Mesenchymal stem cell (in vitro differentiated cells and primary cell): ENCODE measurements at places on chromosomes 3 and 15.

DNA sequence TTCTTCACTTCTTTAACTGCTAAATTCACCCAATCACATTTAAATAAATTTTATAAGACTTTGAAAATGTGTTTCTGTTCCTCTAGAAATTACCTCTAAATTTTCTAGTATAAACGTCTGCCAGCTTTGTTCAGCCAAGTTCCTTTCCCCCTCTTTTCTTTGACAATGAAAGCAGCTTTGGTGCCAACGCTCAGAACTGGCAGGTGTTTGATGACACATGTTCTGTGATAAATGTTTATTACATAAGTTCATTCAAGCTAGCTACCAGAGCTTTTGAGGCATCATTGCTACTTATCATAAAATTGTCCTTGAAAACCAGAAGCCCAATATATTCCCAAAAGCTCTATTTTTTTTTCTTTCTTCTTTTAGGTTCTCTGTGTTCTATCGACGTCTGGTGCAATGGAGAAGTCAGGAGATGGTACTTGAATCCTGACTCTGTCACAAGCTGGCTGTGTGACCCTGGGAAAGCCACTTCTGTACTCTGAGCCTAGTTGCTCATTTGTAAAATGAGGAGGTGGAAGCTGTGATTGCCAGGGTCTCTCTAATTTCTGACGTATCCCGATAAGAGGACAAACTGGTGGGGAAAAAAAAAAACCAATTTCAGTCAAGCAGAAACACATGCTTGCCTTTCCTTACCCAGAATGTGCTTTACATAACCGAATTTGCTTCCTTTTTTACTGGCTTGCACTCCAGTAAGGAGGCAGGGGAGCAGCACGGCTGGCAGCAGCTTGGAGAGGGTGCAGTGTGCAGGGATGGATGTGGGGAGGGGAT is 187.1 kb upstream of the LPP start:
- no peak for DNase-seq

GRCh38 chr3:5013021-5013906 is 34.0 kb downstream of the BHLHE40 start:
- DNase-seq, result peak; percentile 44

GRCh38 chr15:56798639-56799038 is 65.3 kb upstream of the ZNF280D start:
- DNase-seq, result no peak

DNA sequence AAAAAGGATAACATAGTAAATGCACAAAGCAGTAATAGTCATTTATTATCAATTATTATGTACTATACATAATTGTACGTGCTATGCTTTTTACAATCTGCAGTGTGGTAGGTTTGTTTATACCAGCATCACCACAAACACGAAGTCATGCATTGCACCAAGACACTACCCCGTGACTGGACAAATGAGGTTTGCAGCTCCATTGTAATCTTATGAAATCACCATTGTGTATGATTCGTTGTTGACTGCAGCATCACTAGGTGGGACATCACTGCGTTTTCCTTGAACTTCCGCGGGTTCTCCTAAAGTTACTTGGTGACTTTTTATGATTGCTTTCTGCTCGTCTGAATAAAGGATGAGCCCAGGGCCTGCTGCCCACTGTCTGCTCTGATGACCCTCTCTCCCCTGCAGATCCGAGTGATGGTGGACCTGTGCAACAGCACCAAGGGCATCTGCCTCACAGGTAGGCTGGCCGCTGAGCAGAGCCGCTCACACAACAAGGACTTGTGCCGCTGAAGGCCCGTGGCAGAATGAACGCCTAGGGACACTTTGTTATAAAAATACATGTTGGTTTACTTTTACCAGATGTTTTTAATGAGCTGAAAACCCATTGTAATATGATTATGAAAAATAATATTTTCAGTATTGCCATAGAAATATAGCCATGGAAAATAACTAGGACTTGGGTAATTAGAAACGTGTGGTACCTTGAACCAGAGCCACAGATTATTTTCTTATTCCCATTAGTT is 35.8 kb downstream of the GLDN start:
- peak; percentile 95 for DNase-seq
